ENCODE measurements at places on chromosomes 6 and 20. TPM values are rescaled to one million over a fixed set of nuclear protein-coding genes. Genes with fewer than 3 reads are reported as not detected.

OTOR gene
- total RNA-seq: not detected

OR2H2 gene
- not detected for total RNA-seq

DNA sequence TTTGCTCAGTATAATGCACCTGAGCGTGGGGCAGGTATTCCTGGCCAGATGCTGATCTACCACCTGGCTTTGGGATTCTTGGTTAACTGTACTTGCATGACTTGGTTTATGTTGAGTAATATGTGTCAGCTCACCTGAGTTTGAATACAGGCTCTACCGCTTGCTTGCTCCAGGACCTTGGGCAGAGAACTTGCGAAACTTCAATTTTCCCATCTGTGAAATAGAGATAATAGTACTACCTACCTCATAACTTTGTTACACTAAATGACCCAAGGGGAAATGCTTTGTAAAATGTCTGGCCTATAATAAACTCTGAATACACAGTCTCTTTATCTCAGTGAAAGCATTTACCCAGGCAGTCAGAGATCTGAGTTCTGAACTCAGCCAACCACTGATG lies 51.8 kb downstream of the SCAND1 start:
- DNase-seq: no peak

GRCh38 chr6:2971420-2972218 lies at the start of gene SERPINB6:
Gene SERPINB6, minus strand, starts transcription at chr6:2971567. Its CDS starts 12,235 bp downstream, at chr6:2959332.
- DNase-seq: peak; percentile 58

DNA sequence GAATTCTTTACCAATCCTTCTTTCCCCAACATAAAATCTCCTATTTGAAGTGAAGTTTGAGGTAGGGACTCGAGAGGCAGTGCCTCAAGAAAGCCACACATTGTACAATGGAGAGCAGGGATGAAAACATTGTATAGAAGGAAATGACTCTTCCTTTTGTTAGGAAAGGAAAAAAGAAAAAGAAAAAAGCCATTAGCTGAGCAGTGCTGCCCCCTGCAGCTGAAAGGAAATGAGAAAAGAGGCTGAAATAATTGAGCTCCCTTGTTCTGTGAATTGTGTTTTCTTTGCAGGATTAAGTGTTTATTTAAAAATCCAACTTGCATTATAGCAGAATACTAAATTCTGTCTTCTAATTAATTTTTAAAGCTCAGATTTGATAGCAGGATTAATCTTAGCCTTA lies 162.9 kb upstream of the SASH1 start:
- peak; percentile 83 for DNase-seq

- no peak for DNase-seq
Observed at GRCh38 chr20:33668466-33669155, 1.9 kb downstream of the ACTL10 start.

GRCh38 chr20:49360242-49360968 lies 82.5 kb upstream of the ZNFX1 start:
- no peak for DNase-seq

DNA sequence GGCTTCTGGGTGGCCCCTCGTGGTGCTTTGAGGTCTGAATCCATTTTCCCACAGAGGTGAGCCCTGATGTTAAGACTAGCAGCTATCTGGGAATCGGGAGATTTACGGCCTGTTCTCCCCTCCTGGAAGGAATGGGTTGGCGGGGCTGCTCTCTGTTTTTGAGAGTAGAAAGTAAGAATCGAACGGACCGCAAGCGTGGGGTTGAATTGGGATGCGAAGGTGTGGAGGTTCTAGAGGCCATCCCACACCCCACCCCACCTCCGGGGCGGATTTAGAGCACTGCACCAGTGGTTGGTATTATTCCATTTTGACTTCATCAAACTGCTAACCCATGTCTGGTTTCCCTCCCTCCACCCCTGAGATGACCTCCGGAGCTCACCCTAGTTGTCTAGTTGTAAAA lies 11.5 kb downstream of the PYGB start:
- no peak for DNase-seq

- DNase-seq: no peak
Observed at GRCh38 chr20:35238735-35239134, 12.2 kb downstream of the MMP24 start.

- no peak for DNase-seq
Observed at GRCh38 chr20:21103582-21104465, 2.3 kb downstream of the LINC00237 start.

DNA sequence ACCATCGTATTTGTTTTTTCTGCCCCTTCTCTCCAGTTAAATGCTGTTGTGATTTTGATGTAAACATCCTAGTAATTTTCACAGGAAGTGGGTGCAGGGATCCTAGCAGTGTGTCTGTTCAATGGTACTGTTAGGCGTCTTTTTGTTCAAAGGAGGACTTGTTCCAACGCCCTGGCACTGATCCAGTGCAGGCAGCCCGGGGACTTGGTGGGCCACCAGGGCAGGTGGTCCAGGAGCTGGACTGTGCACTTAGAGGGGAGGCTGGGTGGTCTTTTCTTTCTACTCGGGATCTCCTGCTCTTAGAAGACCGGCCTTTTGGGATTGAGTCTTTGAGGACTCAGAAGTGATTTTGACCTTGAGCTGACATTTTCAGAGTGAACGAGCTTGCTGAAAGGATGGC lies 41.1 kb upstream of the NKX2-2 start:
- peak; percentile 50 for DNase-seq

DNA sequence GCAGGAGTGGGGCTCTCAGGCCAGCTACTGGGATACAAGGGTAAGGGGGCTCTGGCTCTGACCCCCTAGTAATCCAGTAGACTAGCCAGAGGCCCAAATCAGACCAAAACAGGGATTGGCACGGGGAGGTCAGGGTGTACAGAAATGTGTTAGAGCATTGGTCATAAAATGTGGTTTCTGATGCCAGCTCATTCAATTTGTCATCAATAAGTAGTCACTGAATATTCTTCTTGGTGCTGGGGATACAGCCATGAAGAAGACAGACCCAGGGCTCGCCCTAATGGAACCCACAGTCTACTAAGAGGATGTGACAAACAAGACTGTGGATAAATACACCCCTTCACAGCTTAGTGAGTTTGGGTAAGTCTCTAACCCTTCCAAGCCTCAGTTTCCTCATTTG lies 11.1 kb downstream of the MAP1LC3A start:
- no peak for DNase-seq

GRCh38 chr6:114952229-114952628 lies 609.4 kb upstream of the HS3ST5 start:
- no peak for DNase-seq

- DNase-seq: no peak
Observed at GRCh38 chr6:156976216-156977127, 199.3 kb downstream of the ARID1B start.

All from A673 (cell line).